Lung microvascular endothelial cell (primary cell): ENCODE measurements at places on chromosomes 7 and 10. TPM values are rescaled to one million over a fixed set of nuclear protein-coding genes. Genes with fewer than 3 reads are reported as not detected.

The FEZF1 gene
- total RNA-seq, result not detected in 2 replicates

The NUTM2E gene
- not detected in 2 replicates for total RNA-seq

DNA sequence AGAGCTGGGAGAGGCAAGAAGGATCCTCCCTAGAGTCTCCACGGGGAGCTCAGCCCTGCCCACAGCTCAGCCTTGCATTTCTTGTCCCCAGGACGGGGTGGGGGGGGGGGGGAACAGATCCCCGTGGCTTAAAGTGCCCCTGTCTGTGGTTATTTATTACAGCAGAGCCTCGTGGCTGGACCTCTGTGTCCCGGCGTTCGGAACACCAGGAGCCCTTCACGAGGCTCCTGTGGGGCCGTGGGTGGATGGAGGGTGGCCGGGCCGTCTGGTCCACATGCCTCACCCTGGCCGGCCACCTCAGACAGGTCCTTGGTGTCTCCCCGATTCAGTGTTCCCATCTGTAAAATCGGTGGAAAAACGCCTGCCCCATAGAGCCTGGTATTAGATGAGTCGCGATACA is 37.9 kb downstream of the FAM20C start:
- DNase-seq, result no peak

The GPR15LG gene
- total RNA-seq, result not detected in 2 replicates

- no peak for DNase-seq
Measured at GRCh38 chr10:95237376-95238170, 43.5 kb downstream of the ACSM6 start.
